A172 (cell line): ENCODE measurements at places on chromosomes 3 and 15. TPM values are rescaled to one million over a fixed set of nuclear protein-coding genes. Genes with fewer than 3 reads are reported as not detected.

GRCh38 chr3:48555949-48556795, 431 bp downstream of the PFKFB4 start:
- no peak for DNase-seq

DNA sequence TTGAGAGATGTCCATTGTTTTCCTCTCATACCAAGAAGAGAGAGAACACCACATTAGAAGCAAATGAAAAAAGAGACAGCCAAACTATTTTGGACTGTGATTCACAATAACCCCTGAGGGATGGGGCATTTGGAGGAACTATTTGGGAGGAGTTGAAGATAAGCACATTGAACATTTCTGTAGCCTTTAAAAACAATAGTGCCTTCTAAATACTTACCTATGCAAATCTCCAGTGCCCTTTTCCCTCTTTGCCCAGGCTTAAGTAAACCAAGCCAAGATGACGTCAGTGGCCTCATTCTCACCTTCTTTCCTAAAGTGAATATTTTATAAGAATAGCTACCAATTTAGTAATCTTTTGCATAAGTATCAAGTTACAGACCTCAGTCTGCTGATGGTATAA, 89.7 kb upstream of the COL8A1 start:
- no peak for DNase-seq

- DNase-seq, result peak; percentile 65
These were observed 38.6 kb downstream of the UMPS start for GRCh38 chr3:124768812-124769211.

GRCh38 chr15:62153228-62153627, 11.9 kb downstream of the C2CD4B start:
- no peak for DNase-seq

- no peak for DNase-seq
These were observed 27.4 kb upstream of the GOLM2 start for GRCh38 chr15:44261007-44261706.

The RTP1 gene
- total RNA-seq, result not detected in 2 replicates
